T follicular helper cell (primary cell): ENCODE measurements at places on chromosomes 4 and X.

DNA sequence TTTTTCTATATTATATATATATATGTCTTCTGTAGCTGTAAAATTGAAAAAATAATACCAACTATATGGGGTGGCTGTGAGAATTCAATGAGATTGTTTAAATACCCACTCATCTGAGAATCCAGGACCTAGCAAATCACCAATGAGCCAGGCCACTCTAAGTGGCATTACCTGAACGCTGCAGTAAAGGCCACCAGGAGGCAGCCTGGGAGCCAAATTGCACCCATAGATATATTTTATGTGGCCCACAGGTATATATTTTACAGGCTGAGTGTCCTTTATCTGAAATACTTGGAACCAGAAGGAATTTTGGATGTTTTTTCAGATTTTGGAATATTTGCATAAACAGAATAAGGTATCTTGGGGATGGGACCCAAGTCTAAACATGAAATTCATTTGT, 58.2 kb upstream of the C4orf50 start:
- DNase-seq, result no peak

DNA sequence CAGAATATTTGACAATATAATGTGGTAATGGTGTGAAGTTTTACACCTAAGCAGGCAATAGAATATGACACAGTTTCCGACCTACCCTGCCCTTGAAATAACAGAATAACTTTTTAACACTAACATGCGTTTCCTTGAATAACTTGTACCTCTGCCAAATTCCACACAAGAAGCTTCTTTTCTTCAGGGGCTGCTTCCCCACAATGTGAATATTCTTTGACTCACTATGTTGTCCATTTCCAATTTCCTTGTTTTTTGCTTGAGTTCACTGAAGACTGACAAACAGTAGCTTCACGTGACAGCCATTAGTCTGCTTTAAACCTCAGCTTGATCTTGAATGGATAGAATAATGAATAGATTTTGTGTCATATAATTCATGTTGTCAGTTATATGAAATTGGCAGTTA, 14.3 kb downstream of the SHROOM3 start:
- no peak for DNase-seq

DNA sequence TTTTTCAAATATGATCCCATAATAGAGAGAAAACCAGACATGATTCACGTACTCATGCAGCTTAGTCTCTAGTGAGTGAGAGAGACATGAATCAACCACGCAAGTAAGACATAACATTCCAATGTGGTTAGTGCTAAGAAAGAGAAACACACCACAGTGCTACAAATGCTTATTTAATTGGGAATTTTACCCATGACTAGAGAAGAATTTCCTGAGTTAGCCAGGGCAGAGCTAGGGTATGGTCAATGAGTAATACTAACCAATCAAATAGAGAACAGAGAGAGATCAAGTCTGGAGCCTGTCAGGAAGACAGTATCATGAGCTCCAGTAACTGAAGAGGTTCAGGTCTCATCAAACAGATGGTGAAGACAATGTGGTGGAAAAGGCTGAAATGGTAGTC, 495.2 kb downstream of the PDGFC start:
- DNase-seq, result no peak

- no peak for DNase-seq
These were observed 3.2 kb downstream of the THAP9 start for GRCh38 chr4:82903737-82904136.

DNA sequence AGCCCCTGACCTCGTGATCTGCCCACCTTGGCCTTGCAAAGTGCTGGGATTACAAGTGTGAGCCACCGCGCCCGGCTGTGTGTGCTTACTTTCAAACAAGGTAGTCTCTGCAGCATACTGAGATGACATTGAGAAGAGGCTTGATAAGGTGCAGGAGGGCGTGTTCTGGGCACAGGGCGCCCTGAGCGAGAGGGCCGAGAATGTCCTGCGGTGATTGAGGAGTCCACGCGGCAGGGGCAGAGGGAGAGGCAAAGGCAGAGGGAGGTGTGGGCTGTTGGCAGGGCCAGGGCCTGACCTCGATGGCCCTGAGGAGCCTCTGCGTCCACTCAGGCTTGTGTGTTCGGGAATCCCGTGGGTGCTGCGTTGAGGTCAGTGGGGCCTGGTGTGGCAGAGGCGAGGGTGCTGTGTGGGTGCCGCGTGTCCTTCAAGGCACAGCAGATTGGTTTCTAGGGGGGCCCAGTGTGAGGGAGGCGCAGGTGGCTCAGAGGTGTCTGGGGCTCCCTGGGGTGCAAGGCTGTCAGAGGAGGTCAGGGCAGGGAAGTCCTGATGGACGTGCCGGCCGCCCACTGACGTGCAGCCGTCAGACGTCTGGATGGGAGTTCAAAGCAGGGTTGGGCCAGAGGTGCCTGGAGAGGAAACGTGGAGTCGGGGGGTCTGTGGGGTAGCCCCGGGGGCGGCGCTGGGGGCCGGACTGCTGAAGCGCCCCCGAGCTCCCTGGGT, 12.1 kb downstream of the PCGF3 start:
- DNase-seq, result no peak

GRCh38 chrX:106716463-106716862, 10.0 kb upstream of the RNF128 start:
- no peak for DNase-seq

DNA sequence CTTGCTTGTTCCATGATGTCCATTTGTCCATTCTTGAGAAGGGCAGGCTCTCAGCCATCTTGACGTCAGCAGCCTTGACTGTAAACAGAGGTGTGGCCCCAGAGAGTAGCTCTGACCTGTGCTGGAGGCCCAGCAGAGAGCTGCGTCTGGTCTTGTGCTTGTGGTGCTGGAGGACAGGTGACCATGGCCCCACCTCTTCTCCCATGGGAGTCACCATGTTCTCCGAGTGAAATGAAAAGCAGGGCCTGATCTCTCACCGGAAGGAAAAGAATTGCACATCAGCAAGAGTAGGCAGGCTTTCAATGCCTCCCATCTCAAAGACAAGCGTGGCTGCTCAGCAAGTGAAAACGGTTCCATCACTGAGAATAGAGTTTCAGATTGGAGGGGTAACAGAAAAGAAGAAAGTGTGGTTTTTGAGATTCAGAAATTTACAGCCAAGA, 11.5 kb downstream of the PARM1 start:
- no peak for DNase-seq

- no peak for DNase-seq
These were observed 131.9 kb downstream of the TBC1D19 start for GRCh38 chr4:26715636-26716242.

DNA sequence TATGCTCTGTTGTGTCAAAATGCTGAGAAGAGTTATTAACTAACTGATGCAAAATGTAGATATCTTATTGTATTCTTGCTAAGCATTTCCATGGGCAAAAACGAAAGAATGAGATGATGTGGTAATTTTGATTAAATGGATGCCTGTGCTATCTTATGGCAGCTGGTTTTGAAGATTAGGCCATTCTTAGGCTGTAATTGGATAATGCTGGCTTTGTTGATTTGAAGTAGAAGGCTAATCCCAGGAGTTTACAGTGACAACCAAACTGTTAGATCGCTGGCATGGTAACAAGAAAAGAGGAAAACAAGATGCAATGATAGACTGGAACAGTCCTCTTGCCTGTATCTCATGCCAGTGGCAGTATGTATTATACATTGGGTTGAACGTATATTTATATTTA, 74.1 kb upstream of the WDR44 start:
- no peak for DNase-seq

DNA sequence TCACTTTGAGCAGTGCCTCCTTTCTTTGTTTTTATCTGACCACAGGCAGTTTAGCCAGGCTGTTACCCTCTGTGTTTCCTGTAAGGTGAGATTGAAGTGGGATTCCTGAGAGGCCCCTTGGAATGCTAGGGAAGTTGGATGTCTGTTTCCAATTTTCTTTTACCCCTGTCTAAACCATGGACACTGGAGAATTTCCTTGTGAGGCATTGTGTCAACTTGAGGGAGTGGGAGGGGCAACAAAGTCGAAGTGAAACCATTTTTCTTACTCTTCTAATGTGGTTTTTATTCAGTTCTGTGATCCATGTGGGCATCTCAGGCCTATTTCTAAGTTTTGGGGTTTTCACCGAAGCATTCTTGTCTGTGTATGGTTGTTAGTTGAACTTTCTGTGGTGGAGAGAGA, 296.1 kb upstream of the UGT8 start:
- DNase-seq, result no peak

- DNase-seq, result no peak
These were observed at the start of gene NLGN4X for GRCh38 chrX:6228720-6229119. TSS of gene NLGN4X (minus strand) at chrX:6228867. CDS start at chrX:6151466, 77,401 bp downstream.

DNA sequence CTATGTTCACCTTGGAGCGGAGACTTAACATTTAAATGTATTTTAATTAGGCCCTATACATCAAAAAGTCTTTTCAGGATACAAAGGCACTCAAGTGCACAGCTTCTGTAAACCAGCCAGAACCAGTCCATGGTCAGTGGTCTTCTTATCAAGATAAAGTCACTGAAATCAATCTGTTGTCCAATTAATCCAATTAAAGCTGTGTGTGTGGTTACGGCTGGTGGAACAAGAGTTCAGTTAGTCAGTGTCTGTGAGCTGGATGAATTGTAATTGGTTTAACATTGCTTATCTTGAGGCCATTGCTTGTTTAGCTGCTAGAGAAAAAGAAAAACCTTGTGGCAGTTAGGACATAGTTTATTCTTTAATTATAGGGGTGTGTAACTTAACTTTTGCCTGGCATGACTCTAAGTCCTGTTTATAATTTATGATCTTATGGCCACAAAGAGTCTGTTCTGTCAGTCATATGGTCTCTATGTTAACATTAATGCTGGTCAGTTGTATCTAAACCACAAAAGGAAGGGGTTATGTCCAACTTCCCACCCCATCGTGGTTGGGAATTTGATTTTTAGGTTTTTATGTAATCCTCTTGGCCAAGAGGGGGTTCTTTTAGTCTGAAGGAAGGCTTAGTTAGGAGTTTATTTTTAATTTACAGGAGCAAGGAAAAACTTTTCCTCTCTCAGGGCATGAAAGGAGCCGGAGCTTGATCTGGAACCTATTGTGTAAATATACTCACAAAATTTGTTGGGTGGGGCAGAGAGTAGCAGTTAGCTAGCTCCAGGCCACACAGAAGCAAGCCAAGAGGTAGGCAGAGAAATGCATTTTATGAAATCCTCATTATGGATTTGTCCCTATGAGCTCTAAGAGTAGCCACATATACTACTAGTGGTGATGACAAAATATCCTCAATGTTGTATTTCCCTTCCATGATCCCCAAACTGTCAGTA, 665.7 kb upstream of the ACTRT1 start:
- no peak for DNase-seq

- DNase-seq, result no peak
These were observed 14.5 kb upstream of the NDUFC1 start for GRCh38 chr4:139316733-139317132.

GRCh38 chrX:100615005-100615404, 21.6 kb downstream of the TSPAN6 start:
- no peak for DNase-seq

- DNase-seq, result no peak
These were observed 31.6 kb downstream of the ADH7 start for GRCh38 chr4:99403380-99404184.

GRCh38 chr4:140138428-140138827, 15.6 kb downstream of the MAML3 start:
- DNase-seq, result no peak

- no peak for DNase-seq
These were observed 905.3 kb upstream of the INTU start for GRCh38 chr4:126727461-126727860.

DNA sequence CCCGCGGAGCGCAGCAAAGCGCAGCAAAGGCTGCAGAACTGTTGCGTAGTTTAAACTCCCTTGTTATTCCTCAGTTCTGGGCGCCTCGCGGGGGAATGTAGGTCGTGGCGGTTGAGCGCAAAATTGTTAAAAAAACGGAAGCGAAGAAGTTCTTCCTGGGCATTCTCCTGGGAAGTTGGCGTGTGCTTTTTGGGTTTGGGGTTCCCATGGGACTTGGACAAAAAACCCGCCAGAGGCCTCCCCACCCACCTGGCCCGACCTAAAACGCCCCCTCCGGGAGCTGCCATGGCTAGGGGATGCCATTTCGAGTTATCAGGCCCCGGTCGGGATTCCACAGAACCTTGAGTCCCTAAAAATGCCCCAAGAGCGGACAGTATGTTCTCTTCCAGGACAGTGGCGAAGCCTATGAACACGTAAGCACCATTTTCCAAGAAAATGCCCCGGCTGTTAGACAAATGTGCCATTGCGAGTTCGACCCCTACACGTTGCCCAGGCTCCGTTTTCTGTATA, 8.9 kb downstream of the ZIC3 start:
- no peak for DNase-seq

DNA sequence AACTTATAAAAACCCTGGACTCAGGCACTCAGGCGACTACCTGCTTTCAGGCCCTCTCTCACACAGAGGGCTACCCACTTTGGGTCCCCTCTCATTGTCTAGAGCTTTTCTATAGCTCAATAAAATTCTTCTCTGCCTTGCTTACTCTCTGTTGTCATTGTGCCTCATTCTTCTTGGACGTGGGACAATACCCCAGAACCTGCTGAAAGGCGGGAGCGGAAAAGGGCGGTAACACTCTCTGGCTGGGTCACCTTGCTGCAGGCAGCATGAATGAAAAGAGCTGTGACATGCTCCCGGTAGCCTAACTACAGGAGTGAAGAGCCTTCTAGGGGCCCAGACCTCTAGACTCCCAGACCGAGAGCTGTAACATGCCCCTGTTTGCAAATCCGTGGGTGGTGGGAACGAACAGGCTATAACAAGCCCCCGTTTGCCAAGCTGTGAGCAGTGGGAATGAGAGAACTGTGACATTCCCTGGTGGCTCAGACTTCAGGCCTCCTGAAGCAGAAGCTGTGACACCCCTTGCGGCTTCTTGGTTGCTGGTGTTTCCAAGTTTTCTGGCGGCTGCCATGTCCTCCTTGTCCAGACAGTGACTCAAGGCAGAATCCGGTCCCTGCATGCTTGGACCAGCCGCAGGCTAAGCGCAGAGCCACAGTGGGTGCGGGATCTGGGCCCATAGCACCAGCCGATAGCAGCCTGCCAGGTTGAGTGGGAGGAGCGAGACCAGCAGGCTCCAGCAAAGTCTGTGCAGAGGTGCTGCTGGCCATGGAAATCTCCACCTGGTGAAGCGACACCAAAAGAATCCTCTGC, 684.6 kb downstream of the ARAP2 start:
- DNase-seq, result no peak

DNA sequence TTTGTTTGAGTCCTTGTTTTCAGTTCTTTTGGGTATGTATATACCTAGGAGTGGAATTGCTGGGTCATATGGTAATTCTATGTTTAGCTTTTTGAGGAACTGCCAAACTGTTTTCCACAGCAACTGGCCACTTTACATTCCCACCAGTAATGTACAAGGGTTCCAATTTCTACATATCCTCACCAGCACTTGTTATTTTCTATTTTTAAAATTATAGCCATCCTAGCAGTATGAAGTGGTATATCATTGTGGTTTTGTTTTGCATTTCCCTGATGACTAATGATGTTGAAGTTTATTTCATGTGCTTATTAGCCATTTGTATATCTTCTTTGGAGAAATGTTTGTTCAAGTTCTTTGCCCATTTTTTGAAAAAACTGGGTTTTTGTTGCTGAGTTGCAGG, 39.6 kb downstream of the TMEM164 start:
- no peak for DNase-seq

DNA sequence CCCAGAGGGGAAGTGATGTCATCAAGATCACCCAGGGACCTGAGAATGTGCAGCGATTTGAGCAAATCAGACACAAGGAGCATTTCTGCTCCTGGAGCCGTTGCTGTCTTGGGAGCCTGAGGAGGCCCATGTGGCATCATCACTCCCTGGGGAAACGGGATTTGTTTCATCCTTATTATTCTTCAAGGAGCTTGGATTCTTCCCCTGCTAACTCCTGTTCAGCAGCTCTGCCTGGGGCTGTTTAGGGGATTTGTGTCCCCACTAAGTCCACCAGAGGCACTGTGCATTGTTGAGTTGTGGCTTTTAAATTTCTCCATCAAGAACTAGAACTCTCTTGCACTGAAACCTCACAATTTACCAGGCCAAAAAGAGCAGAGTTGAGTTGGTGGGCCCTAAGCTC, 104.2 kb upstream of the MSX1 start:
- no peak for DNase-seq
